Stimulated activated CD4-positive, alpha-beta T cell treated with anti-CD3 and anti-CD28 coated beads, Interleukin-1b, Interleukin-23, amount 100 ng/mL, for 1 hour (primary cell): ENCODE measurements at places on chromosomes 12 and 14.

DNA sequence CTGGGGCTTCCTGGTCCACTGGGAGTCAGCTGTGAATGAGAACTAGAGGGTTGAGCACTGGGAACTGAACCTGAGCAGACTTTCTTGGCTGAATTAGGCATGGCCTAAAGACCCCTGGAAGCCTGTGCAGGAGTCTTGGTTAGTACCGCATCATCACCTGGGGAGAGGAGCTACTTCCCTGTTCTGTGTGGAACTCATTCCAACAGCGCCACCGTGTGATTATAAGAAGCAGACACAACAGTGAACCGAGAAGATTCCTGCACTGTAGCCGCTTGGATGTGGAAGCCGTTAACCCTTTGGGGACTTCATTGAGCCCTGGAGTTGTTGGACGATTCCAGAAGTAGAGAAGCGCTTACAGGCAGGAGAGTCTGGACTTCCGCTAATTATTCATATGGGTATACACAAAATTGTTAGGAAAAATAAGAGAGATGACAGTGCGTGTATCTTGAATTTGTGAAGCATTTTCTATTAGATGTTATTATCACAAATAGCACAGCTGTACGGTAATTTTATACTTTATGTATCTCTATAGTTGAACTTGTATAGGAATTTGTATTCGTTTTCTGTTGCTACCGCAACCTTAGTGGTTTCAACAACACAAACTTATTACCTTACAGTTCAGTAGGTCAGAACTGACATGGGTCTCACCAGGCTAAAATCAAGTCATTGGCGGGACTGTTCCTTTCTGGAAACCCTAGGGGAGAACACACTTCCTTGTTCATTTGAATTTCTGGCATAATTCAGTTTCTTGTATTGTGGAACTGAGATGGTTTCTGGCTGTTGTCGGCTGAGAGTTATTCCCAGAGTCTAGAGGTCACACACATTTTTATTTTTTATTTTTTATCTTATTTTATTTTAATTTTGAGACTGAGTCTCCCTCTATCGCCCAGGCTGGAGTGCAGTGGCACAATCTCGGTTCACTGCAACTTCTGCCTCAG, 100.7 kb downstream of the C2CD5 start:
- peak; percentile 12 for DNase-seq

- DNase-seq = no peak
Observed at GRCh38 chr14:63650256-63650952, 8.7 kb upstream of the WDR89 start.

DNA sequence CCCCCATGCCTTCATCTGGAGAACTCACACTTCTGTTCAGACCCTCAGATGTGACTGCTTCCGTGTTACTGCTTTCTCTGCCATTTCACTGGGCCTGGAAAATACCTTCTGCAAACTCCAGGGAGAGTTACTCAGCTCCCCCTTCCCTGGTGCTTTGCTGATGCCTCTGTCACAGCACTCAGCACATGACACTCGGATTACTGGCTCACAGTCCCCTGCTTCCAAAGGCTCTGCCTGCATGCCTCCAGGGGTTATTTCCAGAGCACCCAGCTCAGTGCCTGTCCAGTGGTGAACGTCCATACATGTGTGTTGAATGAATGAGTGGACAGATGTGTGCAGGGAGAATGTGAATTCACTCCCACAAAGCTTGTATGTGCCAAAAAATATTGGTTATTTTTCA, 237.2 kb upstream of the FKBP4 start:
- no peak for DNase-seq

DNA sequence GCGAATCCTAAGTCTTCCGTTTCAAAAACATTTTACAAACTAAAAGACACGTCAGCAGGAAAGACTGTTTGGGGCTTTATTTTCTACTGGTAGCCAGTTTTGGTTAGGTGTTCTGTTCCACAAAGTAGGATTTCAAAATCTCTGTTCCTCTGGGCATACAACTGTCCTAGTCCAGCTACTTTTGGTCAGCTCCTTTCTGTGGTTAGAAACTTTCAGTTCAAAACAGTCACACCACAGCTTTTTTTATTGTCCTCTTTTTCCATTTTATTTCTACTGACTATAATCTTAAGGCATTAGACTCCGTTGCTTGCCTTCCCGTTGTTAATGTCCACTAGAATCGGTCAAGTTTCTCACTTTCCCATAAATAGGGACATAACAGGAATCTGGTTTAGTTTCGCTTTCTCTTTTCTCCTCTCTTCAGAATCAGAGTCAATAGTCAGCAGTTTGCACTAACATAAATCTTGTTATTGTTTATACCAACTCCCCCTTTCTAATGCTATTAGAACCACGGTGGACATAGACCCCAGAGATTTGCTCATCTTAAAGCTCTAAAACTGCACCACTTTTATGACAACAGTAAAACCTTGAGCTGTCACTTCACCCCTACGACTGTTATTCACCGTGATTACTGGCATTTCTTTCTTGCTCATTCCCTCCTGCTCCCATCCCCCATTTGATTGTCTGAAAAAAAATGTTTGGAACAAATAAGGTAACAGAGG, 41.5 kb upstream of the NPAS3 start:
- DNase-seq = no peak

DNA sequence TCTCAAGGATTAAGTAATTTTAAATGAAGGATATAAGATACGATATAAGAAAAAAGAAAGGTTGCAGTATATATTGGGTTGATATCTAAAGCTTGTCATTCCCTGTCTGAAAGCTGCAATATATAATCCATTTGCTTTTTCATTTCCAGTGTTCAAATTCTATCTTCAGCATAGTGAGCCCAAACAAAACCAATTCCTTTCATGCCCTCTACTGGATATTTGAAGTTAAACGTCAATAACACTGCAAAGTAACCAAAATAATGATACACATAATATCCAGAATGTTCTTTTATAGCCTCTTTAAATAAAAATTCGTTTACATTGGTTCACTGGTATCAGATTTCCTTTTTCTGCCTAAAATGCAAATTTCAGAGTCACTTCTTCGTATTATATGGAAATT, 64.5 kb upstream of the DAAM1 start:
- no peak for DNase-seq

DNA sequence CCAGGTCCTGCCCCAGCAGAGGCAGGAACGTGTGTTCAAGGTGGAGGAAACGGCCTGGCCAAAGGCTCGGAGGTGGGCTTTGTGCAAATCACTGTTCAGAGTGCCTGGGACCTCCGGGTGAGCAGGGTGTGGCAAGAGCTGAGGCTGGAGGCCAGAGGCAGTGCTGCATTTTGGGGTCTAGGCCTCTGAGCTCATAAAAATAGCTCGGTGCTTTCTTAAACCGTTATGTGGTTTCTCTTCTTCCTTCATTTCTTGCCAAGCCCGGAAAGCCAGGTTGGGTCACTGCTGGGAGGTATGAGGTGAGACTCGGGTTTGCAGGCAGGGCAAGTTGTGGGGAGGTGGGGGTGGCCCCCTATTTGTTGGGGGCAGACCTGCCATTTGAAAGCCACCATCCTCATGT, 178.8 kb upstream of the MYL2 start:
- no peak for DNase-seq

DNA sequence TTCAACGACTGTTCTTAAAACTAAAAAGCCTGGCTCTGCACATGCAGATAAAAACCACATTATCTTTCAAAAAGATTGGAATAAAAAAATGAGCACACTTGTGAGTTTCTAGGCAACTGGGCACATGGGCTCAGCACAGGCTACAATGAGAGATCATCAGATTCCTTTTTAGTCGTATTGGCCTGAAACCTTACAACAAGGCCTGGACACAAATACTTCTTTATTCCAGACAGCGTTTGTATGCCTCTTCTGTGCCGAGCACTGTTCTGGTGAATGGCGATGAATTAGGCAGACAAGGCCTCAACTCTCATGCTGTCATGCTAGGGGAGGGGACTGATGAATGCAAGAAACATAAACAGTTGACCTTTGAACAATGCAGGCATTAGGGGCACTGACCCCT, 463.0 kb downstream of the AACS start:
- DNase-seq = no peak

DNA sequence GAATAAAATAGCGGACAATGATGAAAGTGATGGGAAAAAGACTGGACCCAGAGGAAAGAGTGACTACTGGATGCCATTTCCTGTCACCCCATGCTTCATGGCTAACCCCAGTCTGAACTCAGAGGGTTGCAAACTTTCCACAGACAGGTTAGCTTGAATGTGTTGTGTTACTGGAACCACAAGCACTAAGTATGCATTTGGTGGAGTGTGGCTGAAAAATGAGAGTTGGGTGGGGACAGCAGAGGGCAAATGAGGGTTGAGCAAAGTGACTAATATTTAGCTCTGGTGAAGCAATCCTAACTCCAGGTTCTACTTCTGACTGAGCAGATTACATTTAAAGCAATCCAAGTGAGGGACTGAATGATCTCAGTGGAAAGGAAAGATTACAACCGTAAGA, 1.6 kb downstream of the SLC16A7 start:
- peak; percentile 34 for DNase-seq

GRCh38 chr12:19842116-19842515, 402.8 kb downstream of the AEBP2 start:
- no peak for DNase-seq

- no peak for DNase-seq
Observed at GRCh38 chr14:85024931-85025330, 505.0 kb upstream of the FLRT2 start.

DNA sequence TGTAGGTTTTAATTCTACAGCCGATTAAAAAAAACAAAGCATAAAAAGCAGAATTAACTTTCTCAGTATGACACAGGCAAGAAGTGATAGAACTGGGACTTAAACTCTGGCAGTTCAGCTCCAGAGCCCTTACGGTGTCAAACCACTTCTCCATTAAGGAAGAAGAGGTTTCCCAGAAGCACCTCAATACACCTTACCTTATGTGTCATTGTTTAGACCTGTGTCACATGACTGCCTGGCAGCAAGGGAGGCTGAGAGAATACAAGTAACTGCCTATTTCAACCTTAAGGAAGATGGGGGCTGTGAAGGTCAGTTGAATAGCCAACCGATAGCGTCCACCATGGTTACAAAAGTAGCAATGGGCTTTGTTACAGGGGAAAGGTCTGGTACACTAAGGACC, 54.6 kb upstream of the ARHGAP5 start:
- no peak for DNase-seq

DNA sequence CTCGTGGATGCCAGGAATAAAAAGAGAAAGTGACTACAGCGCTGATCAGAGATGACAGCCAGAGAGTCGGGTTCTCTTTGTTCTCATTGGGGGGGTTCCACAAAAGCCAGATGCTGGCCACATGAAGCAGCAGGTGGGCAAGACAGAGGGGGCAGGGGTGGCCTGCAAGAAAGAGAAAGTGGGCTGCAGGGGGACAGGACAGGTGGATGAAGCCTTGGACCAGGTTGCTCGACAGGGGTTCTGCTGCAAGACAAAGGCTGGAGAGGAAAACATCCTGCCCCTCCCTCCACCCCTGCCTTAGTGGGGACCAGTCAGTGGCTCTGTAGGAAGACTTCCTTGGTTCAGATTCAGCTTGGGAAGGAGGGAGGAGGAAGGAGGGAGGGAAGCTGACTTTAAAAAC, 126.2 kb downstream of the KSR2 start:
- no peak for DNase-seq

DNA sequence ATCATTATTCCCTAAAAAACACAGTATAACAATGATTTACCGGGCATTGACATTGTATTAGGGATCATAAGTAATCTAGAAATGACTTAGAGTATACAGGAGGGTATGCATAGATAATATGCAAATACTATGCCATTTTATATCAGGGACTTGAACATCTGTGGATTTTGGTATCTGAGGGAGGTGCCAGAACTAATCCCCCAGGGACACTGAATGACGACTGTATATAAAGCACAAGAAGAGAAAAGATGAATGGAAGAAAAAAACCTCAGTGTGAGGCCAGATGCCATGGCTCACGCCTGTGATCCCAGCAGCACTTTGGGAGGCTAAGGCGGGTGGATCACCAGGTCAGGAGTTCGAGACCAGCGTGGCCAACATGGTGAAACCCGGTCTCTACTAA, 25.5 kb upstream of the COX6A1 start:
- DNase-seq = no peak

GRCh38 chr14:36069535-36069900, 107.0 kb downstream of the PTCSC3 start:
- no peak for DNase-seq
